ENCODE measurements at places on chromosomes 7 and 10.

- peak; percentile 24 for DNase-seq
Observed at GRCh38 chr7:131302876-131303707, 24.6 kb upstream of the MKLN1 start.

- DNase-seq, result no peak
Observed at GRCh38 chr10:125691160-125691981, 8.4 kb upstream of the TEX36 start.

DNA sequence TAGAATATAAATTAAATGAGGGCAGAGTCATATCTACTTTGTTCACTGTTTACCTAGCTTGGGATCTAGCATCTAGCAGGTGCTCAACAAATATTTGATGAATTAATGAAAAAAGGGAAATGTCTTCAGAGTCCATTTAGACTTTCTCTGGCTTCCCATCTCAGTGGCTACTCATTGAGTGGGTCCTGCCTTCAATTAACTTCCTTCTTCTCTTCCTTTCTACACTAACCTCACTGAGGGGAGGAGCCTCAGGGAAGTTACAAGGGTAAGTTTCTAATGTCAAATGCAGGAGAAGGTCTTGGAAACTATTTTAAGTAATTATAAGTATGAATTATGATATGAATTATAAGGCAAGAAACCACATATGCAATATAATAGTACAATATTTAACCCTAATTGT is 28.2 kb upstream of the MPP7 start:
- no peak for DNase-seq

DNA sequence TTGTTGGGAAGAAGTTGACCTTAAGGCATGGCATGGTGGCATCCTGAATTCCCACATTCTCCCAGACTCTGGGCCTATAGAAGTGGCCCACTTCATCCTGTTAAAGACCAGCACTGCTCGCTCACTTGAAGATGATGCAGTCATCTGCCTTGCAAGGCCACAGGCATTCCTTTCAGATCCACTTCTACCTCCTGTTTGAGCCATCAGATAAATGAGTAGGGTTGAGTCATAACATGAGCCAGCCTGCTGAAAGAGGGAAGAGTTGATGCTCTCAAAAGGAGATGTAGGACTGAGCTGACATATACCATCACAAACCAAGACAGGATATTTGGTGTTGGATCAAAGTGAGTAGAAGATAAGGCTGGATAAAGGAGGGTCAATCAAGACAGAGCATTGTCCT is 1.5 kb upstream of the EBLN1 start:
- DNase-seq, result no peak

All from COR-L47 (cell line).